ENCODE measurements at places on chromosomes 2 and 18. TPM values are rescaled to one million over a fixed set of nuclear protein-coding genes. Genes with fewer than 3 reads are reported as not detected.

- DNase-seq, result no peak
Observed at GRCh38 chr2:137862651-137863050, 101.6 kb upstream of the HNMT start.

DNA sequence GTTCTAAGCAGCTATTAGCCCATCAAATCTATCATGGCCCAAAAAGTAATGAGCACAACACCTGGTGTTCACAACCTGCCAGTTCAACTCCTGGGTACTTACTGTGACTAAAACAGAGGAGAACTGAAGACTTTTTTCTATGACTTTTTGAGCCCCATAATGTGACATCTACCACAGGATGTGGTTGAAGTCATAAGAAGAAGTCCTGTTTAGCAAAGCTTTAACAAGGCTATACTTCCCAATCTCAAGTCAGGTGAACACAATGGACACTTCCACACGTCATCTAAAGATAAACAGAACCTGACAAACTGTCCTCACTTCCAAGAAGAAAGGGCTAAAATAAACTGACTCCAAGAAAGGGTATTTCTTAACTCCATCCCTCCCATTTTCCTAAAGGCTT lies 138.8 kb downstream of the ATAD2B start:
- DNase-seq, result no peak

- DNase-seq, result peak; percentile 39
Observed at GRCh38 chr2:240391111-240392051, 44.1 kb upstream of the GPC1 start.

DNA sequence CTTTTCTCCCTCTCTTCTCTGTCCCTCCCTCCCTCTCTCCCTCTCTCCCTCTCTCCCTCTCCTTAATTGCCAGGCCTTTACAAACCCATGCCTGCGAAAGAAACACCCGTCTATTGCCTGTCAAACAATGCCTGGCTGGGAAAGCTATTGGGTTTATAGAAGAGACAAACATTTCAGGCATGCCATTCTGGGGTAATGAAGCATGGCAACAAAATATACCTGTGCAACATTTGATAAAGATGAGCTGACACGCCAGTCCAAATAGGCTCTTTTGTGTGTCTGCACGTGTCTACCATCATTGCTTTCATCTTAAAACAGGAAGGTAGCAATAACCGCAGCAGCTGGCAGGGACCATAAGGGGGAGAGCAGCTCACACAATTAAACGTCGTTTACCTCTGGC lies 282.1 kb downstream of the ZNF516 start:
- DNase-seq, result no peak

DNA sequence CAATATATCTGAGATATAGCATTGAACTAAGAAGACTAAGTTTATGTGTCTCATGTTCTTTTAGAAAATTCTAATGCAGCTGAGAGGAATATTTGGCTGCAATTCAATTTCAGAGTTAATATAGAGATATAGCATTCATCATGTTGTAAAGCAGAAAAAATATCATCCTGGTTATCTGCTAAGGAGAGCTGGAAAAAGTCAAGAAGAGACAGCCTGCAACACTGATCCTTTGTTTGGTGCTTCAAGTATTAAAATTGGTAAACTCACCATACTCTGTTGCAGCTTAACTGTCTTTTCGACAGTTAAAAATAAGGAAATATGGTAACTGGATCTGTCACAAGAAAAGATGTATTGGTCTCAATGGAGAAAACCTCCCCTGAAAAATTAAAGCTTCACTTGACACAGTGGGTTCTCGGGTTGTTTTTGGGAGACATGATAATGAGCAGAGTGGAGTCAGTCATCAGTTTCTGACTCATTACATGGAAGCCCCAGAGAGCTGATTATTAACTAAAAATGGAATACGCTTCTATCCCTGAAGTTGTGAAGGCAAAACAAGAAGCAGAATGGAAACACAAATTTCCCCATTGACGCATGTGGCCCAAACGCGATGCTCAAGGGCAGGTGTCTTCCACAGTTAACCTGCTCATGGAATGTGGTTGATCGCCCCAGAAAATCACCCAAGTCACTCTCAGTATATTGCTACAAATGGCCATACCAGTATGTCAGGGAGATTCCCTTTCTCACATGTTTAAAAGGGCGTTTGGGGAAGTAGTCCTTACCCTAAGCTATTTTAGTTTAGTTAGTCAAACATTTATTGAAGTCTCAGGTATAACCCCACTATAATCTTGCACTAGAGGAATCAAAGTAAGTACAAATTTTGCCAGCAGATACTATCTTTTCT lies 8.2 kb downstream of the BCL2 start:
- no peak for DNase-seq

- no peak for DNase-seq
Observed at GRCh38 chr18:12005538-12006487, 24.5 kb downstream of the IMPA2 start.

GRCh38 chr2:163682695-163683094 lies 53.1 kb downstream of the FIGN start:
- DNase-seq, result no peak

DNA sequence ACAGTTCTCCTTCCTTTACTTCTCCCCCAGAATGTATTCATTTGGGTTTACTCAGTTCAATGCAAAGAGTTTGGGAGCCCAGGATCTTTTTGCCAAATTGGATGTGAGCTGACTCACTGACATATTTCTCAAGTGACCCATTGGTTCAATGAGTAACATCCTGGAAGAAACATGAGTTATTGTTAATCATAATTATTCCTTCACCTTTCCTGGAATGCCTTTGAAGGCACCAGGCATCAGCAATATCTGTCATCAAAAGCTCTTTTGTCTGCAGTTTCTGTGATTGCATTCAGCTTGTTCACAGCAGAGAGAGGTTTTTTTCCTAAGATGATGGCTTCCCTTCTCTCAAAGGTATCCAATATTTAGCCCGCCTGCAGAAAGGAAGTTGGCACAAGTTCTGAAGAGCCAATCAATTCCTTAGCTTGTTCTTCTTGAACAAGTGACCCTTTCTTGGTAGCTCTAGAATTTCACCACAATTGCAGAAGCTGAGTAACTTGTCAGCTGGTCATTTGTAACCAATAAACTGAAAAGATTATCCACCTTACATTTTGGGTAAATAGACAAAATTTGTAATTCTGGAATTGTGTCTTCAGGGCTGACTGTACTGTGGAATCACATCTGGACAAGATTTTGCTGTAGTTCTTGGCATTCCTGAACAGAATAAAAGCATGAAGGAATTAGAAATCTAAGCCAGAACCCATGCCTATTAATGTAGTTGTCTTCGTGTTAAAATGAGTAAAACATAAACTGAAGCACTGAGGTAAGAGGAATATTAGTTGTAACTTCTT lies 72.2 kb upstream of the TMEM17 start:
- DNase-seq, result no peak

- DNase-seq, result no peak
Observed at GRCh38 chr2:16908656-16909055, 243.0 kb upstream of the CYRIA start.

DNA sequence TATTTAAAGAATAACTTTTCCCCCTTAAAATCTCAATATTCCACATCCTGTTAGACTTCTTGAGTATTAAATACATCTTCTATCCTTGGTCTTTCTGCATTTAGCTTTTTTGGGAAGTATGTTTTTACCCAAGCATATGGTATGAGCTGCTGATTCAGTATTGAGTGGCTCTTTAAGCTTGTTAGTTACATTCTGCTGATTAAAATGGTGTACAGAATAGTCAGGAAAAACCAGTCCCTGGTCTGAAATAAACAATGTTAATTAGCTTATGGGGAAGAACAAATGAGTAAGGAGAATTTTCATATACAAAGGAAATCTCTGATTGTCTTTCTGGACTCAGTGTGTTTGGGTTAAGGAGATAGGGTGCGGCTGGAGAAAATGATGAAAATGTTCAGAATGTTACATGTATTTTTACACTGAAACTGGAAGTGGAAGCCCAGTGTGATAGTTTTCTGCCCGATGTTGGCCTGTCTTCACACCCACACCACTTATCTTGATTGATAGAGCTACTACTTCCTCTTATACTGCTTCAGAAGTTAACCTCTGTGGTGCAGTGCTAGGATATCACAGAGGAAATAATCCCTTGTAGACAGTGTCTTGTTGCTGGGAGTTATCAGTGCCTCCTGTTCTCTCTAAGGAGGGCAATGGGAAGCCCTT lies 84.0 kb downstream of the MSH2 start:
- DNase-seq, result no peak

DNA sequence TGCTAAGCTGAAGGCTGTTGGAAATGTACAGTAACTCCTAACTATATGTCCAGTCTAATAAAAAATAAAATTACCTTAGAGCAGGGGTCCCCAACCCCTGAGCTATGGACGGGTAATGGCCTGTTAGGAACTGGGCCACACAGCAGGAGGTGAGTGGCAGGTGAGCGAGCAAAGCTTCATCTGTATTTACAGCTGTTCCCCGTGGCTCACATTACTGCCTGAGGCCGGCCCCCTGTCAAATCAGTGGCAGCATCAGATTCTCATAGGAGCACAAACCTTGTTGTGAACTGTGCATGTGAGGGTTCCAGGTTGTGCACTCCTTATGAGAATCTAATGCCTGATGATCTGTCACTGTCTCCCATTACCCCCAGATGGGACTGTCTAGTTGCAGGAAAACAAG lies 73.1 kb upstream of the CXCR4 start:
- DNase-seq, result no peak

GRCh38 chr2:54657664-54658083 lies 65.8 kb upstream of the EML6 start:
- DNase-seq, result no peak

- DNase-seq, result no peak
Observed at GRCh38 chr2:15866563-15867193, 73.7 kb upstream of the MYCN start.

- DNase-seq, result peak; percentile 26
Observed at GRCh38 chr18:49652881-49653724, 91.2 kb downstream of the LIPG start.

GRCh38 chr2:66240286-66240685 lies 194.6 kb upstream of the MEIS1 start:
- DNase-seq, result no peak

DNA sequence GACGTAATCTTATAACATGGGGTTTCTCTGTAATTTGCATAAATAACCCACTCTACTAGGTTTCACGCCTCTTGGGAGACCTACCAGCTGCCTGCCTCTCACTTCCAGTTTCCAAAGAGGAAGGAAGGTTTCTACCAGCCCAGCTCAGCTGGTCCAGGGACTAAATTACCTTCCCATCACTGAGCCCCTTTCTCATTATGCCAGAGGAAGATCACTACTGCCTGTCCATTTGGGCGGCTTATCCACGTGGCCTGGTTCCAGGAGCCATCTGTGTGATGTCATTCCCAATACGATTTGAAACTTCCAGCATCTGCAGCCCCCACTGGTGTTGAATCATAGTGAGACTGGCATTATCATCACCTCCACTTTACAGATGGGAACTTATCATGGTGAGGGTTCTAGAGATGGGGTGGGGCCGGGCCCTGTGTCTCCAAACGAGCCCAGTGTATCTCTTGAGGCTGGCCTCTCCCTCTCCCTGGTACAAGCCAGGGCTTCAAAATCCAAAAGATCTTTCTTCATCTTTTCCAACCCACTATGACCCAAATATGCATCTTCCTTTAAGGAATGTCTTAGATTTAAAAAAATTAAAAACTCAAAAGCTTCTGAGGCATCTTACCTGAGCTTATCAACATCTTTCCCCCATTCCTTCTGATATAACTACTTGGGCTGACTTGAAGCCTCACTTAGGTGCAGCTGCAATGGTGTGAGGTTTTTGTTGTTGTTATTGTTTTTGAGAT lies 140.8 kb downstream of the DDX1 start:
- DNase-seq, result no peak

- no peak for DNase-seq
Observed at GRCh38 chr18:36711014-36711725, 117.6 kb downstream of the TPGS2 start.

- no peak for DNase-seq
Observed at GRCh38 chr2:145644820-145645302, 1124.9 kb upstream of the ZEB2 start.

DNA sequence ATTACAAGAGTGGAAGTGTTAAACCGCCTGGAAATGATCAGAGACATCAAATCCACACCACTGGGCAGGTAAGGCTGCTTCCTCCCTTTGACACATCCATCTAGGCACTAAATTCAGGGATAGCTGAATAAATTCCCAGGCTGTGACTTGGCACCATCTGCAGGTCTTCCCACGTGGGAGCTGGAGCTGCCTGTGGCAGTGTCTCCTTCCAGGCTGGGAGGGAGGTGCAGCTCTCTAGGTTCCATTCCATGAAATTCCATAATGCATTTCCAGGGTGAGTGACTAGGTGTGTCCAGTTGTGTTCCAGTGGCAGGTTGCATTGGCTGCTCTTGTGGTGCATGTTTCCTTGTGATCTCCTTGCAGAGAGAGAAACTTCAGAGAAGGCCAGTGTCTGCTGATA lies 188.9 kb upstream of the CXCR4 start:
- DNase-seq, result no peak

DNA sequence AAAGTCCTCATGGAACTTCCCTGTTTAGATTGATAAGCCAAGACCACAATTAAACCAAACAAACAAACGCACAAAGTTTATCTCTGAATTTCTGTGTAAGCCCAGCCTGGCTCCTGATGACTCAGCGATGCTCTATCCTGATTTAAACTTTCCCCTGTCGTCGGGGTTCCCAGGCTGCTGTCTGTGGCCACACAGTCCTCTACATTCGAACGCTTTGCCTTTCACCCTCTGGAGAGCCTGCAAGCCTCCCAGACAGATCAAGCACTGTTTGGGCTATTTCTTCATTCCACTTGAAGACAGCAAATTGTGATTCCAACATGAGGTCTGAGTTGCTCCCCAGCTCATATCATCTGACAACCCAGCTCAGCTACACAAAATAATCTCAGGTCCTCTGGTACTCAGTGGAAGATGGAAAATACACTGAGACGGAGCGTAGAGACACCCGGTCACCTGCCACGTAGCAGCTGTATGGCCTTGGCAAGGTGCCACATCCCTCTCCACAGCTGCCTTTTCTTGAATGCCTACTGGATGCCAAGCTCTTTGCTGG lies 51.2 kb downstream of the CYRIA start:
- DNase-seq, result no peak

DNA sequence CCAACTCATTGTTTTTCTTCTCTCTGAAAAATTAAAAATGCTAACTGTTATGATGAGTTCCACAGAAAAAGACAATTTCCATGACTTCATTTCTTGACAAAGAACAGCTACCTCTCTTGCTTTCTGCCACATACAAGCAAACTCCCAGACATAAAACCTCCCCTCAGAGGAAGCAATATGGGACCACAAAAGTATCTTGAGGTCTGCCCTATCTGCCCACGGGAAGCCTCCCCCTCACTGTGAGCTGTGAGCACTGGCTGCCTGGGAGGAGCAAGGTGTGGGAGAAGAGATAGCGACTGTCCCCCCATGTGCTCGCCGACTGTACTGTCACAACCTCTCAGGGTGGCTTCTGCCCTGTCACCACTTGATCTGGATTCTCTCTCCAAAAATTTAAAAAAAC lies 69.7 kb upstream of the NRP2 start:
- DNase-seq, result no peak

The CNTNAP5 gene
- total RNA-seq, result 1.5 TPM

The CFAP53 gene
- 0.81 TPM for total RNA-seq

The AFTPH gene
- total RNA-seq, result 51.1 TPM

The CNGA3 gene
- not detected for total RNA-seq

The TUBA3D gene
- total RNA-seq, result not detected

The FN1 gene
- 125 TPM for total RNA-seq
